Natural killer cell treated with Interleukin-12 subunit alpha and Interleukin-12 subunit beta and Interleukin-15 and Interleukin-18, amount 100 ng/mL, for 72 hours (primary cell): ENCODE measurements at places on chromosomes 7 and 10. TPM values are rescaled to one million over a fixed set of nuclear protein-coding genes. Genes with fewer than 3 reads are reported as not detected.

STOX1 gene
- total RNA-seq, result 0.50 TPM

NYAP1 gene
- total RNA-seq, result not detected

NXPH1 gene
- not detected for total RNA-seq

HDAC9 gene
- 15.0 TPM for total RNA-seq

DNA sequence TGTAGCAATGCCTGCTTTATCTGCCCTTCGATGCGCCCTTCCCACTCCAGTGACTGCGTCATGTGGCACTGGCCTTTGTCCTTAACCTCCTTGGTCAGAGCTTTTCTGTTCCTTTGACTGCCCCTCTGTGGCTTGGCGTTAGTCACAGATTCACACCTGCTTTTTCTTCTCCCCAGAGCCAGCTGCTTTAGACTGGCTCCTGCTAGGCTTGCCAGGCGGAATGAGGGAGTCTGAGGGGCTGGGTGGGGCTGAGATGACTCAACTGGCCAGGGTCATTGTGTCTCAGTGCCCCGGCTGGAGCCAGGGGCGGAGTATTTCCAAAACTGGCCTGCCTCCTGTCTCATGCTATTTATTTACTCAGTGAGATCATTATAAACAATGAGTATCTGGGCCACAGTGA, 194.1 kb downstream of the EMX2 start:
- no peak for DNase-seq

DNA sequence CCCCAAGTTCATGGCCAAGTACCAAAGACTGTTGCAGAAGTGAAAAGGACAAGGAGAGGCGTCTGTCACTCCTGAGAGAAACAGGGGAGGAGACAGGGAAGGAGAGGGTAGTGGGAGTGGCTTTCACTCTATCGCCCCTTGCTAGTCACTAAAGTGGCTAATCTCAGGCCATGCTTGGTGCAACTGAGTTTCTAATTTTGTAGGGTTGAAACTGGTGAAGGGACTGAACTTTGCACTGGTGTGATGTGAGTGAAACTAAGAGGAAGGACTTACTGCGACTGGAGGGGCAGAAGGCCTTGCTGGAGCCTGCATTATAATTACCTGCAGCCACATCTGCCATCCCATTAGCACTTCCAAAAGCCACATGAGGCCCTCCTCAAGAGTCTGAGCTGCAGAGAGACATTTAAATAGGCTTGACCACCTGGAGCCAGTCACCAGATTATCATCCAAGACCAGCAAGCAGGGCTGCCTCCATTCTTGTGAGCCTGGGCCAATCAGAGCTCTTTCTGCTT, 107.2 kb upstream of the EEPD1 start:
- DNase-seq, result no peak

DNA sequence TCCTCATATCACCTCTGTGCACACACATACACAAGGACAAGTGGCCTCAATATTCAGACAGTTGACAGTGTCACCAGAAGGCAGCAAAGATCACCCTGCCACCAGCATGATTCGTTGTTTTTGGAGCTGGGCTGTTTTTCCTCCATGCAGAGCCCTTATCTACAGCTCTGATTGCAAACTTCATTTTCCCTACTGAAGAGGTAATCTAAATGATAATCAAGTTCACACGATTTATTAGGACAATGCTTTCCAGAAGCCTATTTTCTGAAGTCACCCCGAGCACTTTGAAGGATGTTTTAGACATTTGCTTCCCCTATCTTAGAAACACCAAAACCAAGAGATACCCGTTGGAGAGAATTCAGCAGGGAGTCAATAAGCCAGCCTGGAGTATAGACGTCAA, 46.0 kb upstream of the ADAM12 start:
- DNase-seq, result no peak

- no peak for DNase-seq
These were observed 6.5 kb downstream of the DIP2C start for GRCh38 chr10:682931-683447.

DNA sequence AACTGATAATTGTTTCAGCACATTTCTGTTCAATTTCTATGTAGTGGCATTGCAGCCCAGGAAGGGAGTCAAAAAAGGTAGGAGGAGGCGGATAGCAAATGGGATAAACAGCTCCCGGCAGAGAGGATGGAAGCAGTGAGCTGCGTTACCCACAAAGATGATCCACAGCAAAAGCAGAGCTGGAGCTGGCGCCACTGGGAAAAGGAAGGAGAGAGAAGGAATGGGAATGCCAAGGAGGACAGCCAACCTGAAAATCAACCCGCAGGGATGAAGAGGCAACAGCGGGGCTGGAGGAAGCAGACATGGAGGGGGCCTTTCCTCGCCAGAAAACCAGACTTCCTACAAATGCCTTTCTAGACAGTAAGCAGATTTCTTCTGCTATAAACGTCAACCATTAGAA, 82.7 kb upstream of the ADAM12 start:
- DNase-seq, result no peak

GRCh38 chr10:35335133-35336083, 901 bp upstream of the CCNY start:
- DNase-seq, result no peak

GRCh38 chr7:39125846-39126245, 148.1 kb downstream of the POU6F2 start:
- no peak for DNase-seq

- no peak for DNase-seq
These were observed 103.6 kb downstream of the MKLN1 start for GRCh38 chr7:131431289-131431688.

- no peak for DNase-seq
These were observed 217.5 kb downstream of the SDK1 start for GRCh38 chr7:3518546-3518945.

DNA sequence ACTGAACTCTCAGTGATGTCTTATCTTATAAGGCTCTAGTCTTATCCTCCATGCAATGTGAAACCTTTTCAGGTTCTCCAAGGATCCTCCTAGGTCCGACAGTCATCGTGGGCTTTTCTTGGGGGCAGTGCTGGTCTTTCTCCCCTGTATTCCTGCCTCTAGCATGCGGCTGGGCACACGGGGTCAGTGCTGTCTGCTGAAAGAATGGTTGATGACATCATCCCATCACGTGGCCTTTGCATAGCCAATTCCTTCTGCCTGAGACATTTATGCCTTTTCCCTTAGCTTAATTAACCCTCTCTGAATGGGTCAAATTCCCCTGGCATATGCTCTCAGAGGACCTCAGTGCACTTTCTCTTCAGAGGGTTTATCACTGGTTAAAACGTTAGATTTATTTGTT, 27.0 kb upstream of the KCNK18 start:
- DNase-seq, result no peak

- peak; percentile 20 for DNase-seq
These were observed 541.4 kb downstream of the TCERG1L start for GRCh38 chr10:130770018-130770630.

DNA sequence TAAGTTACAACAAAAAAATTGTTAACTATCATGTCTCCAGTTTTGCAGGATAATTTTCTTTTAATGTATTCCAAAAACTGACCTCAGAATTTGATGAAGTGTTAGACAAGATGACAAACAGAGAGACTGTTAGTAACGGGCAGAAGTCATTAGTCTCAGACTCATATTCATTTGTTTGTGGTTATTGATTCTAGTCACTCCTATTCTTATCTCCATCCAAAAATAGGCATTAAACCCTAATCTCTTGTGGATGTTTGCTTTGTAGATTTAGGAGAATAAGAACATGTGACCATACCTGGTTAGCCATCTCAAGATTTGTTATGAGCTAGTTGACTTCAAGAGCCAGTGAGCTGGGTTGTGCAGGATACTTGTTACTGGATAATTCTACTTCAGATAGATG, 261.1 kb downstream of the AUTS2 start:
- no peak for DNase-seq

- no peak for DNase-seq
These were observed at the start of gene TMEM72 for GRCh38 chr10:44911081-44911540. TSS of gene TMEM72 (plus strand) at chr10:44911337. CDS start at chr10:44911513, 176 bp downstream.

GRCh38 chr10:131678171-131678570, 222.6 kb upstream of the PPP2R2D start:
- DNase-seq, result no peak

DNA sequence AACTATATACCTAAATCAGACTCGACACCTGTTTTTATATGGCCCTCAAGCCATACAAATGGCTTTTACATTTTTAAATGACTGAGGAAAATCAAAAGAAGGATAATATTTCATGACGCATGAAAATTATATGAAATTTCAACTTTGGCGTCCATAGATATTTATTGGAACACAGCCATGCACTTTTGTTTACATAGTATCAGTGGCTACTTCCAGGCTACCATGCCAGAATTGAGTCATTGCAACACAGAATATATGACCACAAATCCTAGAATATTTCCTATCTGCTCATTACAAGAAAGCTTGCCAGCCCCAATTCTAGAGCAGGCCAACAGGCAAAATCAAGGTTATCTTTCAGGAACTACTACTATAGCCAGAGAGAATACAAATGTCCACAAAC, 29.3 kb downstream of the AFAP1L2 start:
- no peak for DNase-seq

DNA sequence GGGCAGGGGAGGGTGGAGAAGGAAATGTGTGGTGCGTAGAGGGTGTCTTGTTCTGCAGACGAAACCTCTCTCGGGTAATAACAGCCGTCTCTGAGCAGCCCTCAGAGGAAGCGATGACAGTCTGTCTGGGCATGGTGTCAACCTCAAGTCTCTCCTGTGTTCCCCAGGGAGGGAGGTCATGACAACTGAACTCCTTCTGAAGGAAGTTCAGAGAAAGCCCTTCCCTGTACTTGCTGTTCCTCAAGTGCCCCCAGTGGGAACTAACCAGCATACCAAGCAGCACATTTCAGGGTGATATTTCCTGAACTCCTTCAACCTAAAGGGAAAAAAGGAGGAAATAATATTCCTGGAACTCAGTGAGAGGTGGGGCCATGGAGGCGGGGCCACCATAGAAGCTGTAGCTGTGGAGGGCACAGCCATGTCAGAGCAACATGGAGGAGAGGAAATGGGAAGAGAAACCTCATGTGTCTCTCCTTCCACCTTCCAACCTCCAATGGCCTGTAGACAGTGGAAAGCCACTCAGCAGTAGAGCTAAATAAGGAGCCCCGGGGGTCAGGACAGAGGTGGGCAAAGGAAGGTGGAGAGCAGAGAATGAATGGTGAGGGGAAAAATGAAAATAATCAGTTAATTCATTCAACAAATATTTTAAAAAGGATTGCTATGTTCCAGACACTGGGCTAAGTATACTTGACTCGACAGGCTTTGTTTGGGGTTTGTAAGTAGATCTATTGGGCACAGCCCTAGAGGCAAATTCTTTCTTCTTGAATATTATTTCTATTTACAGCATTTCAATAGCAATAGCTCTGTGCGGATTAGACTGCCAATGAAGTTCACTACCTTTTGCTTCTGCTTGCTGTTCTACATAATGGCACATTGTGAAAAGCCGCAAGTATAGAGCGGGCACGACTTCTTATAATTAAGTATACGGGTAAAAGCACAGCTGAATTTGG, 61.0 kb upstream of the AOAH start:
- DNase-seq, result peak; percentile 88

GRCh38 chr10:110786172-110786571, 85.6 kb upstream of the PDCD4 start:
- DNase-seq, result no peak

DNA sequence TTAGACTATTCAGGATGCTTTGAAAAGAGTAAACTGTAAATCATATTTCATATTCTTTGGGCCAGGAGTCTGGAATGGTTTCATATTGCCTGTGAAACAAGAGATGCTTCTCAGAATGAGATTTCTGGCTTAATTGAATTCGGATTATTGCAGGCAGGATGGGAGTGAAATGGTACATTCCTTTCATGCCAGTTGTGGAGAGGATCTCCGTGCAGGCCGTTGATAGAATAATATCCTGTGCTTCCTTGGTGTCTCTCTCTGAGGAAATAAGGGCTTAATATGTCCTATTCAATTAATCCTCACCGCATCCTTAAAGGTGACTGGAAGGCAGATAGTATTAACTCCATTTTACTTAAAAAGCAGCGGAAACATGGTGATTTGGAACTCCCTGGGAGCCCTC, 56.6 kb downstream of the CUX1 start:
- no peak for DNase-seq

- DNase-seq, result no peak
These were observed 298.6 kb downstream of the PRPF18 start for GRCh38 chr10:13885238-13885990.

- DNase-seq, result no peak
These were observed 6.3 kb upstream of the KCNMA1 start for GRCh38 chr10:77643795-77644468.

DNA sequence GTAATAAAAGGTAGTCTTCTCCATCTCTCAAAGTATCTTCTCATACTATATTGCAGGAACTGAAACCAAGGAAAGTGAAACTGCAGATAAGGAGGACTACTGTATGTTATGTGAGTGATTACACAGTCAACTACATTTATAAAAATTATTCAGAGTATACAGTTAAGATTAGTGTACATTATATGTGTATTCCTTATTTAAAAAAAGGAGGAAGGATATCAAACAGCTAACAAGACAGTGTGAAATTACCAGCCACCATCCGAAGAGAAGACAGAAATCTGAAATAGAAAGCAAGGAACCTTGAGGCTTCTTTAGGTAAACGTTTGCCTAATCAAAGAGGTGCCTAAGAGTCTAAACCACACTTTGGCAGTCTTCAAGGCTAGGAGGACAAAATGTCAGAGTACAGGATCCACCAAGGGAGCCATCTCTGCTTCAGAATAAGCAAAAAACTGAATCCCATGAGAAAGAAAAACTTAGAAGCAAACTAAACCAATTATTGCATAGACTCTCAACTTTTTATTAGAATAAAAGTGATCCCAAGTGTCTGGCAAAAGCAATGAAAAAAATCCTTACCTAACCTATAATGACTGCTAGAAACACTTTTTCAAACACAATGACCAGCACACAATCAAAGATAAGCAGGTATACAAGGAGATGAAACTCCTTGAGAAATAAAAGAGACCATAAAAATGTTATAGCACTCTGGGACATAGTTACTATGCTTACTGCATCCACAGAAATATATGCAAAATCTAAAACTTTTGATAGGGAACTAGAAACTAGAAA, 6.4 kb downstream of the USP6NL start:
- DNase-seq, result no peak

GRCh38 chr7:136214356-136214755, 237.2 kb upstream of the MTPN start:
- DNase-seq, result no peak
